T-helper 2 cell (primary cell): ENCODE measurements at places on chromosomes 4 and X.
A peak's percentile ranks its signal among the peaks of the same experiment; 100 is the strongest.

DNA sequence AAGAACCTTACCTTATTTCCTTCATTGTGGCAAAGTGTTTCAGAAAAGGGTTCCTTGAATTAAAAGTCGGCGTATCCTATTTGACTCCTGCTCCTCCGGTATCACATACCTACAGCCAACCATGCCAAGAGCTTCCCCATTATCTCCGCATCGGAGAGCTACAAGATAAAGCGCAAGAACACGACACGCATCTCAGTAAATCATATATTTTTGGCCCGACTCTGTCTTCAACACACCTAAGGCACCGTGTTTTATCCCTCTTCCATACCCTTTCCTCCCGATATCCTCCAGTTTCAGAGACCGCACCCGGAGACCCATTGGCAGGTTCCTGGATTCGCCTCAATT is 497 bp upstream of the THAP9 start:
- DNase-seq = no peak

DNA sequence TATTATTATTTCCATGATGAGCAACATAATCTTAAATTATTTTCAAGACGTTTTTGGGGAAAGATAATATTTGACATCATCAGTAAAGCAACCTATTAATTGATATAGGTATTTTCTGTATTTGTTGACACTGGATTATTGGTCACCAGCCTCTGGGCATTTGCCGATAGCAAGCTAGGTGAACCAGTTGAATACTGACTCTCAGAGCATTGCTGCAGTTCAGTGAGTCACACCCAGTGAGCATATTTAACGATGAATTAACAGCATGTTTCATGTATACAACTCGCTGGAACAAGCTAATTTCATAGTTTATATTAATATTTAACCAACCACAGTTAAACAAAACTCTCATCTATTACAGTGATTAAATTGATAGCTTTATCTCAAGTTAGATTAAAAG is 1006.0 kb upstream of the DIAPH2 start:
- DNase-seq = no peak

GRCh38 chr4:128364565-128364964 is 77.0 kb upstream of the PGRMC2 start:
- no peak for DNase-seq

DNA sequence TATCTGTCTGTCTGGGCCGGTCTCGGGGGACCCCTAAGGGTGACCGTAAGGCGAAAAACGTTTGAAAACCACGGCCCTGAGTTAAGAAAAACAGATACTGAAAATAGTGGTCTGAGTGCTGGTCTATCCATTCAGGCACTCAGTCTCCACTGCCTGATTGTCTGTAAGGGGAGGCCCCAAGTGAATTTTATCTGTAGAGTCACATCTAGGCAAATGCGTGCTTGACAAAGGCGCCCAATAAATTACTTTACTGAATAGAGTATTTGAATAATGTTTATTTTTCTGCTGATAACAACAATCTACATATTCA is 465 bp downstream of the HNRNPH2 start:
- DNase-seq = no peak

DNA sequence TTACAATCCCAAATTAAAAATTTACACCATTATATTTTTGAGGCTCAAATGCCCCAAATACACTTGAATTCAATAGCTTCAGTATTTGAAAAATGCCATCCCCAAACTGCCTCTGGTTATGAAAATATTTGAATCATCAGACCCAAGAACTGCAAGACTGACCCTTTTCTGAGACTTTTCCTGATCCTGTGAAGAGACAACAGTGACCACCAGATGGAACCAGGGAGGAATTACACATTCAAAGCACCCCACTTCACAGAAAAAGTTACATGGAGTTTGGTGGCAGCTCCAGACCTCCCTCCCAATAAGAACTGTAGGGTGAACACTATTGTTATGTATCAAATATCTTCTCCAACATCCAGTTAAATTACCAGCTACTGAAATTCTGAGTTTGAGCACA is 44.0 kb upstream of the SCD5 start:
- no peak for DNase-seq

GRCh38 chrX:110120025-110120424 is 117.1 kb downstream of the TMEM164 start:
- no peak for DNase-seq

DNA sequence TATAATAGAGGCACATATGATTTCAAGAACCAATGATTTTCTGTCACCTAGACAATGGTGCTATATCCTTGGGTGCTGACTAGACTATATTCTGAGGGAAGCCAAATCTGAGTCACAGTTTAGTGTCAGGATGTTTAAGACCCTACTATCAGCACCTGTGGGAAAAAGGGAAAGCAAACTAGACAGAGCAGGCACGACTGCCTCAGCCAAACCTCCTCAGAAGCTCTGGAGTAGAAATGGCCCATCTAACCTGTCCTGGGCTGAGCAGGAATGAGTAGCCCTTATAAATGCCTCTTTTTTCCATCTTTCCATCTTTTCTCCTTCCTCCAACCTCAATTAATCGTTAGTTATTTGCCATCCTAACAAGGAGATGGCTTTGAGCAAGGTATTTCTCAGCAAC is 80.4 kb upstream of the TECRL start:
- no peak for DNase-seq

- peak; percentile 27 for DNase-seq
Observed at GRCh38 chr4:148443512-148444295, 1.5 kb upstream of the NR3C2 start.

- DNase-seq = no peak
Observed at GRCh38 chr4:105276361-105277104, 129.9 kb downstream of the TET2 start.

- DNase-seq = no peak
Observed at GRCh38 chrX:77740376-77740905, 45.6 kb downstream of the ATRX start.

DNA sequence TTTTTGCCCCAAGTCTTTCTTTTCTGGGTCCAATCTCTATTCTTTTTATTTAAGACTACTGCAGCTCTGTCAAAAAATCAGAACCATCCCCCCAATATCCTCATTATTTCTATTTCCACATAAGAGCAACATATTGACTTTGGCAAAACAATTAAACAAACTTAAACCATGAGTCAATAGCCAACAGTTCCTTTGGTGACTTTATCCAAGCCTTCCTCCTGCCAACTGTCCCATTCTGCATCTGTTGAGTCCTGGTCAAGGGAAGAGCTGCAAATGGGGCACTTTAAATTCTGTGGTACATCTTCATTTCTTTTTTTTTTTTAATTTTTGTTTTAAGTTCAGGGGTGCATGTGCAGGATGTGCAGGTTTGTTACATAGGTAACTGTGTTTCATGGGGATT is 1875.0 kb upstream of the PCDH7 start:
- no peak for DNase-seq

DNA sequence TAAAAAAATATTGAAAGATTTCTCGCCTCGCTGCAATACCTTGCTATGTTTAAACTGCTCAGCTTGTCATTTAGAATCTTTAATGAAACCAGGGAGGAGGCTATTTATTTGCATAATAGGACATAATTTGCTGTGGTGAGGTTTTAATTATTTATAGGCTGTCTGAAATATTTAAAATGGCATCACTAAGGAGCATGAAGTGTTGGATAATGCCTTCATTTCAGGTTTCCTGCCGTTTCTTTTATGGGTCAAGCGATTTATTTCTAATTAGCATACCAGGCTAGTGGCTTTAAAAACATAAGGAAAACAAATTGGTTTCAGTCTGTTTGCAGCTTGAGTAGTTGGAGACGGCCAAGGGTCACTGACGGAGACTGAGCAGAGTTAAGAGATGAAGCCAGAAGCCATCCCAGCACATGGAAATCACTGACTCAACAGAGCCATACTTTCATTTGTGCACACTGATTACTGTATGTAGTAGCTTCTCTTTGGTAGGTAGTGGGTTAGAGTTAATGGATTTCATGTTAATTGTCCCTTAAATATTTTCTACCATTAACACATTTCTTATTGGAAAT is 1962.4 kb upstream of the TENM3 start:
- no peak for DNase-seq

DNA sequence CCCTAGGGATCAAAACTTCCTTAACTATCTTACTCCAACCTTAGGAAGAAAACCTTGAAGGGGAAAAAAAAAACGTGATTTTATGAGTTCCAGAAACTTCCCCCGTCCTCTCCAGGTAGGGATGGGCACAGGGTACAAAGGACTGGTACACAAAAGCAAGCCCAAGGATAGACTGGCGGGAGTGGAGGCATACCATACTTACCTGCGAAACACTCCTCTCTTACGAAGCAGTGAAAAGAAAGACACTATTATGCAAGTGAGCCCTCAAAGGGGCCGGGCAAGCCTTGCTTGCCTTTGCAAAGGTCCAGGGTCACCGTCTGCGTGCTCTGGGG is 651 bp downstream of the TSPAN6 start:
- DNase-seq = no peak

GRCh38 chr4:1195109-1195671 is 22.8 kb upstream of the SPON2 start:
- no peak for DNase-seq

DNA sequence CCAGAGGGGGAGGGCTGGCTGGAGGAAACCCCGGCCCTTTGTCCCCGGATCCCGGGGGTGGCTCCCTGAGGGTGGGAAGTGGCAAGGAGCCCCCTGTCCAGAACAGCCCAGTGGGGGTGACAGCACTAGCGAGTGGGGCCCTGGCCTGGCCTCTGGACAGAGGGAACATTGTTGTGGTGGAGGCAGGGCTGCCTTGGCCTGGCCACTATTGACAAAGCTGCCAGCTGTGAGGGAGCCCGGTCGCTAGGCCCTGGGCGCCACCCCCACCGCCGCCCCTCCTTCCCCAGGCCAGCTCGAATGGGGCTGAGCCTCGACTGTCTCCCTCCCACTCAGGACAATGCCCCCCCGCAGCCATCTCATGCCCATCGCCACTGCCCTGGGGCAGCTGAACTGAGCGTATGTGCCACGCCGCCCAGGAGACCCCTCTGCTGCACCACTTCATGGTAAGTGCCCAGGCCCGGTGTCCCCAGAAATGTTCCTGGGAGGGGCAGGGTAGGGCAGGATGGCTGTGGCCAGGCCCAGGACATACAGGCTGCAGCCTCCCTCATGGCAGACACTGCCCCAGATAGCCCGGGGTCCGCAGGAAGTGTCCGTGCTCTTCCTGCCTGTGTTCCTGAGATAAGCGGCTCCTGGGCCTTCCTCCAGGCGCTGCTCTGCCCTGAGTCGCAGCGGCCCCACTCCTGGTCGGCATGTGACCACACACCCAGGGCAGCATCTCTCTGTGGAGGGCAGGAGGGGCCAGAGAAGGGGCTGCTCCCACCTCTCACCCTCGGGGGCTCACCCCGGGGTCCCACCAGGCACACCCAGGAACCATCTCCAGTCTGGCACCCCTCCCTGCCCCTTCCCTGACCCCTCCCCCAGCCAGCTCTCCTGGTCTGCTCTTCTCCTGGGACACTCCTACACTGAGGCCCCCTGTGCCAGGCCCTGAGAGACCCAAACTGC is 1.4 kb downstream of the PLXNB3 start:
- no peak for DNase-seq

DNA sequence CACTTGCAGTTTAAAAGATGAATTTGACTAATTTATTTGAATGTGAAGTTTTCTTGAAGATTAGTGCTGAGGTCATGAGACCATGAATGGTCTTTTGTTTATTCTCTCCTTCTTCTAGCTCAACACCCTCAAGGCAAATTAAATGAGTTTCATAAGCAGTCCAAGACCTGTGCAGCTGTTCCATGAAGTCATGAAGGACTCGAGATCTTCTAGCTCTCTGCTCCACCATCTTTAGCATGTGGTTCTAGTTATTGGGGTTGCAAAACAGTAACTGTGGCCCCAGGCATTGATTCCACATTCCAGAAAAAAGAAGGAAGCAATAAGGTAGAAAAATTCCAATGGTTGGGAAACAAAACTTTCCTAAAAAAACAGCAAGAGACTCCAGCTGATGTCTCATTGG is 84.2 kb upstream of the HS3ST1 start:
- no peak for DNase-seq

- no peak for DNase-seq
Observed at GRCh38 chr4:25575611-25576010, 80.0 kb upstream of the SLC34A2 start.

- no peak for DNase-seq
Observed at GRCh38 chr4:164790249-164790648, 36.3 kb downstream of the SMIM31 start.
